Tibial nerve (tissue), 4 donors: ENCODE measurements at places on chromosomes 4 and X. TPM values are rescaled to one million over a fixed set of nuclear protein-coding genes. Genes with fewer than 3 reads are reported as not detected.

DNA sequence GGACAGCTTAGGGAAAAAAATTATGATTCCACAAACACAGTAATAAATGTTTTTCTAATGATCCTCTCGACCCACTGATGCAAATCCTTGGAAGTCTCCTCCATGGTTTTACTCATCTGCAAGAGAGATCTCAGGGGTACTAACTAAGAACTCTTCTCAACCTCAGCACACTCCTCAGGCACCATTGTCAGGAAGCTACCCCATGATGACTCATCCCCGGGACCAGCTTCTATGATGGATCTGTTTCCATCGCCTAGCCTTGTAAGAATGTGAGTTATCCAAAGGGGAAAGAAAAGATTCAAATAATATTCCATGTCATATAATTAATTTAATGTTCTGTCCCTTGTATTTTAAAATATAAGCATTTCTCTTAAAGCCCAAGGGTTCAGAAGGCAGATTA lies 816.1 kb upstream of the IGFBP7 start:
- DNase-seq: no peak

DNA sequence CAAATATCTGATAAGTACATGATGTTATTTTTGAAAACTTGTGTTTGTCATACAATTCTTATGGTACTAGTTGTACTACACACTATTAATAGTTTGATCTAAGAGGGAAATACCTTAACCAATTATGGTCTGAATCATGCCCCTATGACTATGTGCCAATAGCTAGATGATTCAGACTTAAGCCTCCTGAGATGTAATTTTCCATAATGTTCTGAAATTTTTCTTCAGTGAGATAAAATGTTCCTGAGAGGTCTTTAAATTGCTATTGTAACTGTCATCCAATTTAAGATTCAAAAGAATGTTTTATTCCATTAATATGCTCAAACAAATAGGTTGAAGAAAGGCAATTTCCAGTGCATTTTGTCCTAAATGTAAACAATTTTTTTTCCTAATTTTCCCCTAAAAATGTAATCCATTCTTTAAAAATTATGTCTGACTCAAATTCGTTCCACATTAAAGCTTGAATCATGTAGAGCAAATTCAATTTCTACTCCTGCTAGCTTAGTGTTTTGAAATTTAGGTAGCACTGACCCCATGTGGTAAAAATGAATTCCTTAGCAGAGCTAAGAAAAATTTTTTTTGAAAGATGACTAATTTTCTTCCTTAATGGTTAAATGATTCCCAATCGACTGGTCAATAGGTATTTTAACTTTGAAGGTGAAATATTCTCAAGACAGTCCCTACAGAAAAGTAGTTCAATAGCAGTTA lies 49.1 kb downstream of the APOOL start:
- no peak for DNase-seq

DNA sequence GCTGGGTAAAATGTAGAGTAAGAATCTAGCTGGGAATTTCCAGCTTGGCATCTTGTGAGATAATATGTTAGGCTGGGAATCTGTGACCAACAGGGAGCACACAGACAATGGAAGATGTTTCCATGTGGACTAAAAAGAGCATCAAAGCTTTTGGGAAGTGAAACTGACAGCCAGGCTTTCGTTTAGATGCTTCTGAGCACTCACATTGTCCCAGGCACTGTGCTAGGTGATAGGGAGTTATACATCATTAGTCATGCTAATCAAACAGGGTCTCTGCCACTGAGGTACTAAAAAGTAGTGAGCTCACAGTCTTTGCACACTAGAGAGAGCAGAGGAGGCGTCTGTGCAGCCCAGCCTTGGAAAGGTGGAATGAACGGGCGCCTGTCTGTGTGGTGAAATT lies 101.9 kb upstream of the SCOC start:
- DNase-seq: no peak

- no peak for DNase-seq
Measured at GRCh38 chr4:154623436-154623835, 11.0 kb upstream of the FGG start.

DNA sequence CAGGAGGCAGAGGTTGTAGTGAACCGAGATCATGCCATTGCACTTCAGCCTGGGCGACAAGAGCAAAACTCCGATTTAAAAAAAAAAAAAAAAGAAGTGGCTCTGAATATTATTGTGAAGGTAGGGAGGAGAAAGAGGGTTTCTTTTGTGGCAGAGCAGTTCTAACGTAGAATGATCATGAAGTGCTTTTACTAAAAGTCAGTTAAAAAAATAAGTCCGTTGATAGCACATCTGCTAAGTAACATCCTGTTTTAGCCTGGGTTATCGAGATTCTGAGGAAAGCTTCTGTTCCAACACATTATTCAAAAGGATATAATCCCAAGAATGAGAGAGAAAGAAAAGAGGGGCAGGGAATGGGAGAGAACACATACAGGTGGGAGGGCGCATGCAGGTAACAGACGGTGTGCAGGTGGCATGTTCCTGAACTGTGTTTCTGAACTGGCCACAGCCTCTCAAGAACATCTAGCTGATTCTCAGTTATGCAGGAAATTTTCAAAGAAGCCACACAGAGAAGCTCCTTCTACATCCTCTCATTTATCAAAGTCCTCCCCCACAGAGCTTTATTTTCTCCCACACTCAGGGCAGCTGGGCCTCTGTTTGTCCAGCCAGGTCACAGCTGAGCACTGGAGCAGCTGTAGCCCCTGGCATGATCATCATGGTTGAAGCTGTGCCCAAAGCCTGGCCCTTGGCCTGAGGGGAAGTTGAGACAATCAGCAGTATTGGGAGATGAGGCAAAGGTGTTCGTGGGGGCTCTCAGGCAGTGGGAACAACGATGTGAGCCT lies 342.3 kb downstream of the ZNF674 start:
- no peak for DNase-seq

Gene SH3RF1
- total RNA-seq: 10.6 TPM

GRCh38 chr4:101393256-101393655 lies 45.9 kb upstream of the PPP3CA start:
- no peak for DNase-seq

Gene MAPK10
- 20.7 TPM for total RNA-seq

GRCh38 chr4:173170182-173170778 lies 1.7 kb downstream of the GALNT7 start:
- DNase-seq: no peak

- DNase-seq: no peak
Measured at GRCh38 chr4:1205586-1206298, 33.4 kb upstream of the SPON2 start.

DNA sequence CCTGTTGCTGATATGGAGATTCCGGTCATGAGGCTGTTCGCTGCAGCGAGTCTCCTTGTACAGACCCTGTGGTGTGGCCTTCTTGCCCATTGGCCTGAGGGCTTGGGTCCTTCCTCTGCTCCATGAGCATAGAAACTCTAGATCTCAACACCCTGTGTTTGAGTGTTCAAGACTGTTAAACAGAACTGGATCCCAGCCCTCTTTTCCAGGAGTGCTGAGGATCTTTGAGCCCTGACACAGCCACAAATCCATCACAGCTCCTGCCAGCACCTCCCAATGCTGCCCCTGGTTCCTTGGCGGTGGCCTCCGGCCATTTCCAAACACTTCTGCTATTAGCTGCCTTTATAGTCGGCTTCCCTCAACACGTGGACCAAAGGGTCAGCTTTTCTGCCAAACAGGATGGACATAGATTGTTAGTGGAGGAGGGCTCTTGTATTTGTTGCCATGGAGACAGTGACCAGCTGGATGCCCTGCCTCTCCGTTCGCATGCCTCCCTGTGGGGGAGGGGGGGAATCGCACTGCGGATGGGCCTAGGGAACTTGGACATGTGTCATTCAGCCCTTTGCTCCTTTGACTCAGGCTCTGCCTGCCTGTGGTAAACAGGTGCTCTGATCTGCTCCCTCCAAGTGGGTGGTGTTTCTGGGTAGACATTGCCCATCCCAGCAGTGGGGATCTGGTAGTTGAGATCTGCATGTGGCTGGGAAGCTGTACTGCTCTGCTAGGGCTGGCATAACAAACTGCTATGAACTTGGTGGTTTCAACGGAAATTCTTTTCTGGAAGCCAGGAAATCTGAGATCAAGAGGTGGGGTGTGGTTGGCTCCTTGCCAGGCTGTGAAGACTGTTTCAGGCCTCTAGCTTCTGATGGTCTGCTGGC lies 6.9 kb upstream of the WDR1 start:
- DNase-seq: no peak

Gene XAGE1A
- not detected for total RNA-seq

Gene MTMR8
- 2.7 TPM for total RNA-seq

GRCh38 chr4:154186888-154187287 lies 304.7 kb downstream of the DCHS2 start:
- no peak for DNase-seq

Gene MGAT4D
- not detected for total RNA-seq

GRCh38 chr4:183268556-183268955 lies 51.5 kb downstream of the CLDN22 start:
- DNase-seq: no peak

- no peak for DNase-seq
Measured at GRCh38 chr4:123206016-123206415, 190.6 kb upstream of the SPRY1 start.

DNA sequence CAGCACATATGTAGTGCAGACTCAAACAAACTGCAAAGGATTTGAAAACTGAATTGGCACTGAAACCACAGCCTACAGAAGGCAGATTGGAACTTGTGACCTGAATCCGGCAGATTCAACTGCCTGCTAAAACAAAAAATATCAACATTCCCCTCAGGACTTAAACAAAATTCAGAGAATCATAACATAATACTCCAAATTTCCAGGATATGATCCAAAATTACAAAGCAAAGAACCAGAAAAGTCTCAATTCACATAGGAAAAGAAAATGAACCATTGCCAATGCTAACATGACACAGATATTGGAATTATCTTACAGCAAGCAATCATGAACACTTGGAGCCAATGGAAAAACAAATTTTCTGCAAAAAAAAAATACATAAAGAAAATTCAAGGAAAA lies 250.4 kb downstream of the PRDM5 start:
- DNase-seq: no peak

Gene MAGEA4
- total RNA-seq: not detected

Gene SERPINA7
- total RNA-seq: not detected

DNA sequence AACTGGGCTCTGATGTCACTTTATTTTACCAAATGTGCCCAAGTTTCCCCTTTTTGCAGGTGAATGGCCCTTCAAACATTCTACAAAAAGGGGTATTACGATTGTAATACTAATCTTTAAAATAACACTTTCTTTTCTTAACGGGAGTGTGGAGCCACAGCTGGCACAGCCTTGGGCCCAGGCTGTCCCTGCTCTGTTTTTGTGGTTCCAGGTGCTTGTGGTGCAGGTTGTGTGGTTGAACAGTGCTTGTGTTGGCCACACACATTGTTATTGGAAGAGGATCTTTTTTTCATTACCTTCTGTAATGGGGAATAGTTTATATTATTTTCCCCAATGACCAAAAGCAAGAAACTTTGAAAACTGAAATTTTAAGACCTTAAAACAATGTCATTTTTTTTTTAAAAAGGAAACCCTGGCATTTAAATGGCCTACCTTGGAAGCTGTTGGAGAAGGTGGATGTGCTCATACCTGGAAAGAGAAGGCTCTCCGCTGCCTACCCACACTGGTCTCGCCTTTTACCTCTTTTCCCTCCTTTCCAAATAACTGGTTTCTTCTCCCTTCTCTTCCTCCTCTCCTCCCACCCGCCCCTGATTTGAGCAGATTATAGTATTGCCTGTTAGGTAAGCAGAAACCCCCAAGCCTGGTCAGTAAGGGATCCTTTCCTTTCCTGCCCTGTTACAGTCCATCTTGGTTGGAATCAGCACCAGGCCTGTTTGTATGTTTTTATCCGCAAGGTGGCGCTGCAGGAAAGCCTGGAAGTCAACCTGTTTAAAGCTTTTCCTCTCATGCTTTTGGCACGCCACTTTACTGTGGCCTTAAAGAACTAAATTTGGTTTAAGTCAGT lies 28.6 kb downstream of the HADH start:
- peak; percentile 96 for DNase-seq

GRCh38 chr4:153409924-153410501 lies 56.1 kb upstream of the TMEM131L start:
- no peak for DNase-seq

GRCh38 chr4:20992002-20992401 lies 291.7 kb downstream of the PACRGL start:
- DNase-seq: no peak

Gene SCFD2
- 28.0 TPM for total RNA-seq

GRCh38 chr4:73257651-73258435 lies 755 bp downstream of the ANKRD17 start:
- DNase-seq: no peak

DNA sequence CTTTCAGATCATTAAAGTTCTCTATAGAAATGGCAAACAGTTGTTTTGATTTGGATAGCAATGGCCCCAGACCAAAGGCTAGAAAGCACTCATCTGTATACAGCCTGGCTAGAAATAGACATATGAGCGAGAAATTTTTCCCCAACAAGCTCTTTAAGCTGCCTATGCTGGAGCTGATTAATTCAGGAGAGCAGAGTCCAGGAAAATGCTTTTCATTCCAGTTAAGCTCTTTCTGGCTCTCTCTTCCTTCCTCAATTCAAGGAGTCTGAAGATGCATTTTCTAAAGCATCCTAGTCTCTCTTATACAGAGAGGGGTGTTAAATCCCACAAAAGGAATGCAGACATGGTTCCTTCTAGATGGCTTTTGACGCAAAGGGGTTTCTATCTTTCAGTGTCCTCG lies 141.7 kb upstream of the RAI2 start:
- no peak for DNase-seq

Gene CCDC120
- total RNA-seq: 4.6 TPM

DNA sequence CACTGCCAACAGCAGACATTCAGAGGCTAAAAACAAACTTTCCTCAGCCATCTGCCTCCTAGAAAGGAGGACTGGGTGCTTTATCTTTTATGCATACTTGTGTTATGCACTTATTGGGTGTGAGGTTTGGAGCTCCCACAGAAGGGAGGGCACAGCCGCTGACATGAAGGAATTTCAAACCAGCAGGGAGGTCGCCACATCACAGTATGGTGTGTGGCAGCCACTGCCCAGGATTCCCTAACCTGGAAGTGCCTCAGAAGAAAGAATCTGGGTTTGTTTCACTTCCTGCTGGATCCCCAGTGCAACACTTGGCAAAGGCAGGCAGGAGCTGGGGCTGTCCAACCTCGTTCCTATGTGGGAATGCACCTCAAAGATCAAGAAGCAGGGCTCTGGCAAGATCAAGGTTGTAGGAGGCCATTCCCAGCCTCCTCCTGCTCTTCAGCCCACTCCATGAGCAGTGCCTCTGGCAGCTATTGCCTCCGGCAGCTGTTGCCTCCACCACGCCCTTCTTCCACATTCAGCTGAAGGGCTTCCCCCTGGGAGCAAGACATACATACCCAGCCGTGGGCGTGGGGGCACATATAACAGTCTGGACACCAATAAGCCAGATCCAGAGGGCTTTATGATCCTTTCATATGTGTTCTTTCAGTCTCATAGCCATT lies 109.0 kb upstream of the MAMLD1 start:
- DNase-seq: no peak

Gene HS6ST2
- total RNA-seq: 0.63 TPM
